ENCODE measurements at places on chromosomes 1 and 21.

DNA sequence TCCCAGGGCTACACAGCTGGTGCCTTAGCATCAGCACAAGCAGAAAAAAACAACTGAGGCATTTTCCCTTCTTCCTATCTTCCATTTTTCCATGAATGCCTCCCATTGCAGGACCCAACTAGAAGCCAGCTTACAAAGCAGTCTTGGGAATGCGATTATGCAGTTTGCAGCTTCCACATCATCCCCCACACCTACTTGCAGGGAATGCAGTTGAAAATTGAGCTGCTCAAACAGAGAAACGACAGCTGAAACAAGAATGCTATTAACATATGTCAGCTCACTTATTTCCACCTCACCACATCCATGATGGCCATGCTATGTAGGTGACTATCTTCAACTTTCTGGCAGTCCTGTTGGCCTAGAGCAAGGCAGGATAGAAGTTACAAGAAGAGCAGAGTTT lies 150.6 kb upstream of the KCTD3 start:
- DNase-seq, result no peak

DNA sequence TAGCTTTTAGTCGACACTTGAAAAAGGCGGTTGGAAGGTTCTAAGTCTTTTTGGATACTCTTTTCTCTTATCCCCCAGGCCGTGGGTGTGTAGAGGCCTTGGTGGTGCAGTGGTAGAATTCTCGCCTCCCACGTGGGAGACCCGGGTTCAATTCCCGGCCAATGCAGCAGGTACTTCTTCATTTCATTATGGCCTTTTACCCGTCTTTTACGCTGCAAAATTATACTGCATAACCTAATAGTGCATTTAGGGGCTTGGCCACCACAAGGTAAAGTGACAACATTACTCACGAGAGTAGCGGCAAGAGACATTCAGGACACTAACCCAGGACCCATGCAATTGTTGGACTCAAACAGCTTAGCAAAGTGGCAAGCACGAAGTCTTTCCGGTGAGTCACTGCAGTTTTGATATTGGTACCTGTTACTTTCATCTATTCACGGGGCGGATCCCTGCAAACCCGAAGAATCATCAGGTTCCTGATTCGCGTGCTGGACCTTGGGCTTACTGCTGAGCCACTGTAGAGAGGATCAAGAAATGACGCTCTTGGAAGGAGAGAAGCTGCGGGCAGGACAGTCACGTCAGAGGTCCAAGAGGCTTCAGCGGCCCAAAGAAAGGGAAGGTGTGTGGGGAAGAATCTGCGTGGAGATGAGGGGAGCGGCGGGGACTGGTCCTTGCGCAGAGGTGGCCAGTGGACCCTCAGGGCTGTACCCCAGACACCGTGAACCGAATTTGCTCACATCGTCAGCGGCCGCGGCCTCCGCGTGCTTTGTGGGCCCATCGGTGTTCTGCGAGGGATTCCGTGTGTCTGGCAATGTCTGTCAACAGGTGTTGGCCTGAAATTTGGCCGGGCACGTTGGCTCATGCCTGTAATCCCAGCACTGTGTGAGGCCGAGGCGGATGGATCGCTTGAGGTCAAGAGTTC lies 12.9 kb upstream of the RNU1-4 start:
- DNase-seq, result no peak

GRCh38 chr1:200367841-200368534 lies 41.8 kb downstream of the ZNF281 start:
- no peak for DNase-seq

DNA sequence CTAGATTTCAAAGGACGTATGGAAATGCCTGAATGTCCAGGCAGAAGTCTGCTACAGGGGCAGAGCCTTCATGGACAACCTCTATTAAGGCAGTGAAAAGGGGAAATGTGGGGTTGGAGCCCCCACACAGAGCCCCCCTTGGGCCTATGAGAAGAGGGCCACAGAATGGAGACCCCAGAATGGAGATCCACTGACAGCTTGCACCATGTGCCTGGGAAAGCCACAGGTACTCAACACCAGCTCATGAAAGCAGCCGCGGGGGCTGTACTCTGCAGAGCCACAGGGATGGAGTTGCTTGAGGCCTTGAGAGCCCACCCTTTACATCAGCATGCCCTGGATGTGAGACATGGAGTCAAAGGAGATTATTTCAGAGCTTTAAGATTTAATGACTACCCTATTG lies 108.7 kb downstream of the DMRTB1 start:
- no peak for DNase-seq

DNA sequence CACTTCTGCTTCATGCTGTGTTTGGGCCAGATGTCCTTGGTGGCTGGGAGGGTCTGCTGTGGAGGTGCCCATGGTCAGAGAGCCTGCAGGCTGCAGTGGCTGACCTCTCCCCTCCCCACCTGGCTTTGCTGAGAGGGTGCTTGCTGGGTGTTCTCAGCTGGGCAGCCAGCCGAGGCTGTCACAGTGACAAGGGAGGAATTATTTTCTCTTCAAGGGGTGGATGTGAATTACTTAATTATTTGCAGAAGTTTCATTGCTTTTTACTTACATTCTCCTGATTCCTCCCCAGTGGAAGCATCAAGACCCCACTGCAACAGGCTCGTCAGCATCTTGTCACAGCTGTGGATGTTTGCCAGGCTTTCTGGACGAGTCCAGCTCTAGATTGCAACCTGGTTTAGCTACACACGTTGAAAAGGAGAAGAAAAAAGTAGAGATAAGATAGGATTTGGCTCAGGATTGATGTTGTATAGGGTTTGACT lies 70.3 kb downstream of the GALNT2 start:
- DNase-seq, result no peak

GRCh38 chr1:38964140-38964548 lies 22.5 kb upstream of the RHBDL2 start:
- DNase-seq, result no peak

GRCh38 chr1:115286431-115287205 lies 51.4 kb downstream of the NGF start:
- no peak for DNase-seq

DNA sequence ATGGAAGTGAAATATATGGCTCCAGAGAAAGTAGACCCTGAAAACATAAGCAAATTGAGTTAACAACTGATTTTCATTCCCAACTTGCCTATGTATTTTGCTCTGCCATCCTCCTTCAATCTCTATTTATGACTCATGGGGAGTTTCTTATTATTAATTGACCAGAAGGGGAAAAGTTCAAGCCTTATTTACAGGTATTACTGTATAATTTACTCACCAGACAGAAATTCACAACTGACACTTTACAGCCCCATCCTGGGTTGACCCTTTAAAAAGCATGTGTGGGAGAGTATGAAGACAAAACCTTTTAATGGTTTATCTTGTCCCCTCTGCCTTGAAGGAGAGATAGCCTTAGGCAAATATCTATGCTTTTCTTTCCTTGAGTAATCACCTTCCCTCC lies 39.8 kb upstream of the C1orf53 start:
- no peak for DNase-seq

GRCh38 chr1:206578068-206578977 lies 33.9 kb downstream of the EIF2D start:
- DNase-seq, result no peak

GRCh38 chr1:174022080-174022975 lies at the start of gene RC3H1:
Gene RC3H1 (minus strand): TSS chr1:174022357. CDS start chr1:173992985, 29,372 bp downstream.
- peak; percentile 9 for DNase-seq
